ENCODE measurements at places on chromosomes 4 and X.

- no peak for DNase-seq
Observed at GRCh38 chr4:173538909-173539445, 8.9 kb upstream of the HAND2 start.

DNA sequence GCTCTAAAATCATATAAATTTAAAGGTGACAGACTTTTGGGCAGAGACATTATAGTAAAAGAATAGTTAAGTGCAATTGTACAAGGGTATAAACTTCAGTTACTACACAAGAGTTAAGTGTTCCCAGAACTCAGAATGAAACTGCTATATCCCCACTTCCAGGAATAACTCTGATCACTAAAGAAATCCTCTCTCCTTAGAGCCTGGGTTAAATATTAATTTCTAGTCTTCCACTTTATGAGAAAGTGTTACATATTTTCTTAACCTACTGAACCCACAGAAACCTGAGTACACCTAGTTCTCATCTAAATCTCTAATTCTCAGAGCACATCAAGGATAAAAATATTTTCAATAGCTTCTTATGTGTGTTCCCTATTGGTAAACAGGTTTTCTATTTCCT lies 99.1 kb upstream of the USP38 start:
- DNase-seq, result no peak

DNA sequence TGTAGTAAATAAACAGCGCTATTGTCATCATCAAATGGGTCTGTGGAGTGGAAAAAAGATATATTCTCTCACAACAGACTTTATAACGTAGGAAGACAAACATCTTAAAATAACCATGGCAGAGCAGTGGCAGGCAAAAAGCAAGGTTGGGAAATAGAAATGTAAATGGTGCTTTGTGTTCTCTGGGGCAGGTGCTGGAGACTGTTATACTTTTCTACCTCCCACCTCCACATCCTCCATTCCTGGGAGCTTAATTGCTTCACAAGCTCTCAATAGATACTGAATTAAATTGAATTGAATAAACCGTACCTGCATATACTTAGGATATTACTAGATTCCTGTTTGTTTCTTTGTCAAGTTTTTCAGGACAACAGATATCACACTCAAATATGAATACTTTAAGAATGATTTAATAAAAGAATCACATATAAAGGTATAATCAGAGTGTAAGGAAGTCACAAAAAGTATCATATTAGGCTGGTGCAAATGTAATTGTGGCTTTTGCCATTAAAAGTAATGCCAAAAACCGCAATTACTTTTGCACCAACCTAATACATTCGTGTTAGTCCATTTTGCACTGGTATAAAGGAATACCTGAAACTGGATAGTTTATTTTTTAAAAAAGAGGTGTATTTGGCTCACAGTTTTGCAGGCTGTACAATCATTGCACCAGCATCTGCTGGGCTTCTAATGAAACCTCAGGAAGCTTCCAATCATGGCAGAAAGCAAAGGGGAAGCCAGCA lies 367.3 kb downstream of the GRIA2 start:
- no peak for DNase-seq

GRCh38 chr4:81455897-81456296 lies 15.8 kb downstream of the RASGEF1B start:
- DNase-seq, result no peak

DNA sequence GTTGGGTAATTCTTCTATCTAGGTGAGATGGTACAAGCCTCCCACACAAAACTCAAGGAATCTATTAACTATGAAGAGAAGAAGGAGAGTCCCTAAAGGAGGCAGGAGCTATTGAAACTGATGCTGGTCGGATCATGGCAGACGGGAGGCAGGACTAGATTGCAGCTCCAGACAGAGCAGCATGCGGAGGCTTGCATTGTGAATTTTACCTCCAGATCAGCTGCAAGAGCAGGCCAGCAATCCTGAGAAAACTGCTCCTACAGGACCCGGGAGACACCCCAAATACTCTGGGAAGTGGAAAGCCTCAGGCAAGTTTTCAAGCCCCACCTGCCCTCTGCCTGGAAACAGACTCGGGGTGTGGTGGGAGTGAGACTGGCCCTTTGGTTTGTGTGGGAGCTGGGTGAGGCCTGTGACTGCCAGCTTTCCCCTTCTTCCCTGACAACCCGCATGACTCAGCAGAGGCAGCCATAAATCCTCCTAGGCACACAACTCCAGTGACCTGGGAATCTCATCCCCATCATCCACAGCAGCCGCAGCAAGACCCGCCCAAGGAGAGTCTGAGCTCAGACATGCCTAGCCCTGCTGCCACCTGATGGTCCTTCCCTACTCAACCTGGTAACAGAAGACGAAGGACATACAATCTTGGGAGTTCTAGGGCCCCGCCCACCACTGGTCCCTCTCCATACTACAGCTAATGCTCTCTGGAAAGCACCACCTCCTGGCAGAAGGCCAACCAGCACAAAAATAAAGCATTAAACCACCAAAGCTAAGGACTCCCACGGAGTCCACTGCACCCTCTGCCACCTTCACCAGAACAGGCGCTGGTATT lies 30.9 kb downstream of the GATB start:
- DNase-seq, result no peak

DNA sequence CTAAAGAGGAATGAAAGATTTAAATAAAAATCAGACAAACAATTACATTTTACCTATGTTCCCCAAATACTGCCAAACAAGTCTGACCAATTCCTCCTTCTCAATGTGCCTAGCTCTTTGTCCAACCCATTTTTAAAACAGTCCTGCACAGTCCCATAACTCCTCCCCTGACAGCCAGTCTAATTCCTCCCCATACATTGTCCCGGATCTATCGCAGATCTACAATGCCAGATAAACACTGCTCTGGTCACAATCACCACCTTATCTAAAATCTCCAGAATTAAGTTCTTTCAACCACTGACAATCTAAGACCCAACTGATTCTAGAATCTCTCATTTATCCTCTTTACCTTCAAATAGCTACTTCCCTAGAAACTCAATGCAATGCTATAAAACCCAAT lies 176.0 kb downstream of the APBB2 start:
- no peak for DNase-seq
